ENCODE measurements at places on chromosomes 16 and 17. TPM values are rescaled to one million over a fixed set of nuclear protein-coding genes. Genes with fewer than 3 reads are reported as not detected.
A peak's percentile ranks its signal among the peaks of the same experiment; 100 is the strongest.

DNA sequence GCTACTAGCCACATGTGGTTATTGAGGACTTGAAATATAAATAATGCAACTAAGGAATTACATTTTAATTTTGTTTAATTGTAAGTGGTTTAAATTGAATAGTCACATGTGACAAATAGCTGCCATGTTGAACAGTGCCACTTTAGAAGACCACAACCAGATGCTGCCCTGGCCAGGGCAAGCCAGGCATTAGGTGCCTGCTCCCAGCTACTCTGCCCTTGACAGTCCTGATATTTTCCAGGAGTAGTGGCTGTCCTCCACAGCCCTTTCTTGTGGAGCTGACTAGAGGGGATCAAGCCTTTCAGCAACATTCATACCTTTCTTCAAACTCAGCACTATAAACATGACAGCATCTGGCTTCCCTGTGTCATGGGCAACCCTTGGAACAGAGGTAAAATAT lies 31.0 kb downstream of the TMEM100 start:
- no peaks in the 10 kb centered on the region for H3K36me3 ChIP-seq
- H3K27me3 ChIP-seq, result no peaks in the 10 kb centered on the region
- no peak for DNase-seq
- no peak overlapping the region for H3K27ac ChIP-seq

RRN3 gene
- 32.2 TPM for total RNA-seq

DNA sequence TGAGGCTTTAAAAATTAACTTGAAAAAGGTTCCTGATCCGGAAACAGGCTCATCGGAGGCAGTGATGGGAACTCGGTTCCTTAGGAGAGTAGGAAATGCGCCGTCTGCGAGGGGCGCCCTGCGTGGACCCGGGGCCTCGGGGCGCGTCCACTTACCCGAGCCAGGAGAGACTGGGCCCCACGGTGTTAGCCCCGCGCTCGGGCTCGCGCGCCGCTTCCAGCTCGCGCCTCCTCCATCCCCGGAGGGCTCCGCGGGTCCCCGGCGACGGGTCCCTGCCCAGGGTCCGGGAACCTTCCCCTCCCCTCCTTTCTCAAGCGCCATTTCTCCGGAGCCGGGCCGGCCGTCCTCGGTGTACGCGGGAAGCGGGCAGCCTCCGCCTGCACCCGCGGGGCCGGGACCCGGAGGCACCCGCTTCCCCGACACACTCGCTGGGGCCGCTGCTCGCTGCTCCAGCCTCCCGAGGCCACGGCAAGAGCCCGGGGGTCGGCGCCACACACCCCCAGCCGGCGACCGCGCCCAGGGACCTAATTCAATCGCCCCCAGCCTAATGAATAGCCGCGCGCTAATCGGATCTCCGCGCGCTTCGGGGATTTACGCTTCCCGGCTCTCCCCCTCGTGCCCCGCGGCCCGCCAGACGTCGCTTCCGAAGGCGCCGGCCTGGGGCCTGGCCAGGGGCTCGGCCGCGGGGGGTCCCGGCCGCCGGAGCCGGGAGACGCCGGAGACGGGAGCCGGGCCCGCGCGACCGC lies 2.2 kb upstream of the BAHCC1 start:
- peak overlapping the region; percentile 80 for H3K4me3 ChIP-seq
- H3K36me3 ChIP-seq, result peaks cover 3% of the 10 kb centered on the region
- peak; percentile 49 for DNase-seq
- peaks cover 21% of the 10 kb centered on the region for H3K4me1 ChIP-seq

SPAG5 gene
- total RNA-seq, result 113 TPM

- H3K4me1 ChIP-seq, result peaks cover 27% of the 10 kb centered on the region
- no peak for DNase-seq
- H3K4me3 ChIP-seq, result no peak overlapping the region
- H3K27ac ChIP-seq, result no peak overlapping the region
- H3K36me3 ChIP-seq, result no peaks in the 10 kb centered on the region
These were observed 42.0 kb downstream of the AXIN2 start for GRCh38 chr17:65519462-65519861.

DNA sequence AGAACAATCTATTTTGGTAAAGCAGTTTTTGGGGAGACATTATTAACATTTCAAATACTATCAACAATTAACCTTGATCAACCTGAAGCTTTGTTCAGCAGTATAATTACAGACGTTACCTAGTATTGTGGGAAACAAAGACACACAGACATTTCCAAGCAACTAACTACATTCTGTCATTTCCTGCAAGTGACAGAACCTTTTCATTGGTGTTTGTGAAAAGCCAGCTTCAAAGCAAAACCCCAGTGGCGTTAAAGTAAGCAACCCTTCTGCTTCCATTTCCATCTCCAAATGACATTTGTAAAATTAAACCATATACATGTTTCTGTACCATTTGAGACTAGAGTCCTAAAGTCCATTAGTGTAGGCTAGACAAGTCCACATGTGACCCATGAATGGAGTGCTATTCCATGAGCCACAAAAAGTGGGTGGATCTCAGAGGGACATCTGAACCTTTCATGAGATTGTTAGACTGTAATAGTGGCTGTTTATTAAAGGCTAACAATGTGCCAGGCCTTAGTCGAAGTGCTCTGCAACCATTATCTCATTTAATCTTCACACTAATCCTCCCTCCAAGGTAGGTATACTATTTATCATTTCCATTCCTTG lies 101.2 kb downstream of the SSH2 start:
- no peaks in the 10 kb centered on the region for H3K36me3 ChIP-seq
- no peak overlapping the region for H3K4me3 ChIP-seq
- H3K27me3 ChIP-seq, result no peaks in the 10 kb centered on the region
- H3K4me1 ChIP-seq, result peaks cover 19% of the 10 kb centered on the region
- no peak overlapping the region for H3K27ac ChIP-seq
- DNase-seq, result no peak

HSF5 gene
- total RNA-seq, result 1.1 TPM

C16orf89 gene
- total RNA-seq, result not detected

EFNB3 gene
- total RNA-seq, result 5.1 TPM

DNA sequence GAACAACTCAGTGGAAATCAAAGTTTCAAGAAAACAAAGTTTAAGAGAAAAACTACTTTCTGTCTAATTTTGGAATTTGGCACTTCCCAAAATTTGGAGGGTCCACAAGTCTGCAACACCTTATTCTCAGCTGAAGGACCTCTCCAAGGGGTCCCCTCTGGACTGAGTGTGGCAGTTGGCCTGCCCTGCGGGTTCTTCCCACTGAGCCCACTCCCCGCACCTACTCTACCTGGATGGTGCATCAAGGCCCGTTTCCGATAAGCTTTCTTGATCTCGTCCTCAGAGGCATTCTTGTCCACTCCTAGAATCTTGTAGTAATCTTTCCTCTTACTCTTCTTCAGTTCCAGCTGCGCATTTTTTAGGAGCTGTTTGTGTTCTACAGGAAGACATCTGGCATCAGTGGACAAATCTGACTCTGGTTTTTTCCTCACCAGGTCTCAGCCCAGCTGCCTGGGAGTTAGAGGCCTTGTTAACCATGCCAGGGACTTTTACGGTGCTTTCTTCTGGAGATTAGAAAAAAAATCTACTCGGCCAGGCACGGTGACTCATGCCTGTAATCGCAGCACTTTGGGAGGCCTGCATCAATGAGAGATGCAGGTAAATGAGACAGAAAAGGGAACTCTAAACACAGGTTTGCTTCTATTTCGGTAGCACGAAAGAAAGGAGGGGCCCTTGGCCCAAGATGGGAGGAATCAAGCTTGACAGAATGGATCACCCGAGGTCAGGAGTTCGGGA lies 15.6 kb downstream of the CNP start:
- peak overlapping the region; percentile 20 for H3K27ac ChIP-seq
- no peak overlapping the region for H3K4me3 ChIP-seq

TBC1D3E gene
- not detected for total RNA-seq

DNA sequence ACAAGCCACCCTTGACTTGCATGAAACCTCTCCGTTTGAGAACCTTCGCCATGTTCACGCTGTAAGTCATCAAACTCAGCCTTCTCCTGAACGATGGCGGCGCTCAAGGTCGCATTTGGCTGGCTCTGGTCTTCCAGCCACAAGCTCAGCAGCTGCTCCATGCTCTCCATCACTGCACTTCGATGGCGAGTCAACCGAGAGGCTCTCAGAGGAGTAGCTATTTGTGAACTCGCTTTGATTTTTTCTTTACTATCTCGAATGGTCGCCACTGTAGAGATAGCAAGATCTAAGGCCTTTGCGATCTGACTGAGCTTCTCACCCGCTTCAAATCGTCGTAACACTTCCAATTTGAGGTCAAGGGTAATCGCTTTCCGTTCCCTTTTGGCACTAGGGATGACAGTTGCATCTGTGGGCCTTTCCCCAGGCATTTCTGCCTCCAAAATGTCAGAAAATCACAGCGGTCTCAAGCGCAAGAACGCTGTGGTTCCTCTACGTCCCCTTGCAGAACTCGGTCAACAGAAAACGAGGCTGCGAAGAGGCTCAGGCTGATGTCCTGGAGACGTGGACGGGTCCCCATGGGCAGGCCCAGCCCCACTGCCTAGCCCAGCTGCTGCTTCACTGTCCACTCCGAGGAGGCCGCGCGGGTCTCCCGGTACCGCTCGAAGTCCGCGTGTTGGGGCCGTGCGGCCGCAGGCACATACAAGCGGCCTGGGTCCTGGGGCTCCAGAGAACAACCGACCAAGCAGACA lies 23.1 kb downstream of the DEF8 start:
- no peak for DNase-seq
- no peaks in the 10 kb centered on the region for H3K27me3 ChIP-seq
- H3K4me1 ChIP-seq, result peaks cover 14% of the 10 kb centered on the region
- H3K4me3 ChIP-seq, result peak overlapping the region; percentile 99

- H3K4me3 ChIP-seq, result no peak overlapping the region
- DNase-seq, result no peak
- H3K27me3 ChIP-seq, result no peaks in the 10 kb centered on the region
- H3K4me1 ChIP-seq, result peaks cover 22% of the 10 kb centered on the region
- no peaks in the 10 kb centered on the region for H3K36me3 ChIP-seq
These were observed 20.1 kb downstream of the MINK1 start for GRCh38 chr17:4853208-4853671.

- H3K4me1 ChIP-seq, result peaks cover 16% of the 10 kb centered on the region
- H3K36me3 ChIP-seq, result no peaks in the 10 kb centered on the region
These were observed 31.3 kb downstream of the METRNL start for GRCh38 chr17:83110735-83111134.

- H3K36me3 ChIP-seq, result no peaks in the 10 kb centered on the region
- no peaks in the 10 kb centered on the region for H3K4me1 ChIP-seq
- no peak overlapping the region for H3K4me3 ChIP-seq
These were observed 125.8 kb downstream of the DYNLRB2 start for GRCh38 chr16:80666378-80667250.

DNA sequence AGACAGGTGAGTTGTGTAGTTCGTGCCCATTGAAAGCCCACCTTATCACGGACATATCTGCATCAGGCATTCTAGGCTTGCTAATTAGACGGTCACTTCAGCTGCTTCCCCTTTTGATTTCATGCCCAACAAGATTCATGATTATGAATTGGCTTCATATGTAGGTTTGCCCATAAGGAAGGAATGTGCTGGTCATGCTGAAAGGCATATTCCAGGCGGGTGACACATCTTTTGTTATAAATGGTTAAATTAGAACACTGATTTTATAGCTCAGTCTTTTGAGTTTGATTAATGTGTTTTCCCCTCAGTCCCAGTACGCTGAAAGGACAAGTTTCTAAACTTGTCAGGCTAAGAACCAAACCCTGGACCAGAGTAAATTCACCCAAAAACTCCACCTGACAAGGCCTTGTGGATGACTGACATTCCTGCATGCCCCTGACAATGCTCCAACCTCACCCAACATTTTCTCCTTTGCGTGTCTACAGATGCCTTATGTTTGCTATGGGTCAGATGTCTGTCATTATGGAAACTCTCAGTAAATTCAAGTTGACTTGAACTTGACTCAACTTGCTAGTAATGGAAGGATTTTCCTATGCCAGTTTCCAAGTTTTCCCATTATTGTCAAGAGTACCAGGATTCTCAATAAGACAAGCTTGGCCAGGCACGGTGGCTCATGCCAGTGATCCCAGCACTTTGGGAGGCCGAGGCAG lies 421.9 kb downstream of the PMP22 start:
- H3K4me3 ChIP-seq, result no peak overlapping the region
- no peak for DNase-seq
- no peaks in the 10 kb centered on the region for H3K27me3 ChIP-seq
- H3K4me1 ChIP-seq, result no peaks in the 10 kb centered on the region
- H3K27ac ChIP-seq, result no peak overlapping the region
- no peaks in the 10 kb centered on the region for H3K36me3 ChIP-seq

GRCh38 chr17:41919165-41919817 lies 540 bp upstream of the ACLY start:
- H3K4me1 ChIP-seq, result peaks cover 39% of the 10 kb centered on the region
- peak; percentile 85 for DNase-seq
- H3K4me3 ChIP-seq, result peak overlapping the region; percentile 66
- H3K27ac ChIP-seq, result peak overlapping the region; percentile 79
- H3K27me3 ChIP-seq, result no peaks in the 10 kb centered on the region

SDK2 gene
- total RNA-seq, result 0.09 TPM

GRCh38 chr17:40093005-40093579 lies 7.3 kb downstream of the NR1D1 start:
- no peak overlapping the region for H3K4me3 ChIP-seq
- H3K4me1 ChIP-seq, result peaks cover 15% of the 10 kb centered on the region
- H3K36me3 ChIP-seq, result peaks cover 3% of the 10 kb centered on the region

DNA sequence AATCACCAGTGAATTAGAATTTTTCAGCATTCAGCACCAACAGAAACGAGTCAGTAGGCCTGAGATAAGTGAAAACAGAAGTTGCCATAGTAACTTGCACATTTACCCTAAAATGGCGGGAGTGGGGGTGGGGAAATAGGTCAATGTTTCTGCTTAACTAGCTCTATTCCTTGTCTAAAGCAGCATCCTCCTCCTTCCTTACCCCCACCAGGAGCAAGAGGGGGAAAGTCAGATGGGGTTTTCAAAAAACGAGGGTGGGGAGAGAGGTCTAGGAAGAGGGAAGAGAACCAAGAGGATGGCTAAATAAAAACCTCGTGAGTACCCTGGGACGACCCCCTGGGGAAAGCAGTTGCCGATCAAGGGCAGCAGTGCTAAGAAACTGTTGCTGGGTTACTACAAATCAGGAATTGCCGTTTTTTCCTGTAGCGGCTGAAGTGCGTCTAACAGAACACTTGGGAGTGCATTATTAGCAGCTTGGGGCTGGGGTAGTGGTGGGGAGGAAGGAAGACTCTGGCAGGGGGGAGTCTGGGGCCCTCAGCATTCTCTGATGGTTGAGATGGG lies 34.4 kb upstream of the MNT start:
- no peak for DNase-seq
- H3K36me3 ChIP-seq, result peaks cover 5% of the 10 kb centered on the region
- H3K27ac ChIP-seq, result no peak overlapping the region
- no peaks in the 10 kb centered on the region for H3K4me1 ChIP-seq

All from Caco-2 (cell line).